ENCODE measurements at places on chromosomes 3 and 15.
A peak's percentile ranks its signal among the peaks of the same experiment; 100 is the strongest.

GRCh38 chr15:31046759-31047359, 54.7 kb downstream of the TRPM1 start:
- DNase-seq: no peak

GRCh38 chr3:138593488-138594149, 441 bp downstream of the CEP70 start:
- no peak for DNase-seq

- DNase-seq: no peak
Measured at GRCh38 chr3:30577788-30578187, 28.6 kb upstream of the TGFBR2 start.

GRCh38 chr3:27749643-27750042, 27.5 kb upstream of the EOMES start:
- DNase-seq: no peak

- DNase-seq: no peak
Measured at GRCh38 chr3:133055339-133055738, 17.1 kb downstream of the TMEM108 start.

GRCh38 chr3:30628901-30629590, 22.6 kb downstream of the TGFBR2 start:
- DNase-seq: no peak

- no peak for DNase-seq
Measured at GRCh38 chr3:124831628-124832199, 55.5 kb downstream of the ITGB5 start.

DNA sequence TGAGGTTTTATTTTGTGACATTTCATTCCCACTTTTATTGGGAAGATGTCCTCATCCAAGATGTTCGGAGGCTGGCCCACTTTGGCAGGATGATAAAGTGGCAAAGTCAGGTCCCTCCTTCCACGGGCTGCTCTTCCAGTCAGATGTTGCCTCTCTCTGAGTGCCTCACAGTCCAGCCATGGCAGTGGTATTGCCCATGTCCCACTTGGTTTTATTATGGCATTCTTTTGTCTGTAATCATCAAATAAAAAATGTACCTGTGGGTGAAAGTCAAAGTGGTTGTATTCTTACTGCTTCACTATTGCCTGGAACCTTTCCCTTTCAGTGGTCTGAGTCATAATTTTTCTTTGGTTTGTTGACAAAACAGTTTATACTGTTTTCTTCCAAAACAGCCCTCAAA, 20.2 kb downstream of the ARNT2 start:
- no peak for DNase-seq

GRCh38 chr3:57397175-57398026, 104.9 kb upstream of the ASB14 start:
- DNase-seq: no peak

DNA sequence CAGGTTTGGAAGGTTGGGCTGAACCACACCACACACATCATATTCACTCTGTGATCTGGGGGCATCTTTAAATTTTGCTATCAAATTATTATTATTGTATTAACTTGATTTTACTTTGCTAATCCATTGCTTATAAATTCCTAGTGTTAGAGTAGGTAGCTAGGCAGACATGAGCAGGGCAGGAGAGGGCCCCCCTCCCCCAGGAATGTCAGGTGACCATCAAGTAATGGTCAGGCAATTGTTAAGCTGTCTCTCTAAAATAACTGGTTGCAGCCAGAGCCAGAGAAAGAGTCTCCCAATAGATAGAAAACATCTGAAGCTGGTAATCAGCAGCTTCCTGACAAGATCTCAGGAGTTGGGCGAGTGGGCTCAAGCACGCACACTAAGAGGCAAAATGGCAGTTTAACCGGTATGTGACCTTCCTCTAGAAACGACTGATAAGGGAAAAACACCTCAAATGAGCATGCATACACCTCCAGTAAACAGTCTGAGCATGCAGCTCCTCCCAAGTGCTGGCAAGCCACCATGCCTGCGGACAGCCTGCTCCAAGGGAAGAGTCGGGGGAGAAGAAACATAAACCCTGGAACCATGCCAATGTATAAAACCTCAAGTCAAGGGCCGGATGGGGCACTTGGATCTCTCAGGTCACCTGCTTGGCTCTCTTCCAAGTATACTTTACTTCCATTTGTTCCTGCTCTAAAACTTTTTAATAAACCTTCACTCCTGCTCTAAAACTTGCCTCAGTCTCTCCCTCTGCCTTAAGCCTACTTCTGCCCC, 3.1 kb upstream of the CXCR6 start:
- DNase-seq: no peak

GRCh38 chr15:74520407-74520806, 20.6 kb upstream of the ARID3B start:
- DNase-seq: no peak

DNA sequence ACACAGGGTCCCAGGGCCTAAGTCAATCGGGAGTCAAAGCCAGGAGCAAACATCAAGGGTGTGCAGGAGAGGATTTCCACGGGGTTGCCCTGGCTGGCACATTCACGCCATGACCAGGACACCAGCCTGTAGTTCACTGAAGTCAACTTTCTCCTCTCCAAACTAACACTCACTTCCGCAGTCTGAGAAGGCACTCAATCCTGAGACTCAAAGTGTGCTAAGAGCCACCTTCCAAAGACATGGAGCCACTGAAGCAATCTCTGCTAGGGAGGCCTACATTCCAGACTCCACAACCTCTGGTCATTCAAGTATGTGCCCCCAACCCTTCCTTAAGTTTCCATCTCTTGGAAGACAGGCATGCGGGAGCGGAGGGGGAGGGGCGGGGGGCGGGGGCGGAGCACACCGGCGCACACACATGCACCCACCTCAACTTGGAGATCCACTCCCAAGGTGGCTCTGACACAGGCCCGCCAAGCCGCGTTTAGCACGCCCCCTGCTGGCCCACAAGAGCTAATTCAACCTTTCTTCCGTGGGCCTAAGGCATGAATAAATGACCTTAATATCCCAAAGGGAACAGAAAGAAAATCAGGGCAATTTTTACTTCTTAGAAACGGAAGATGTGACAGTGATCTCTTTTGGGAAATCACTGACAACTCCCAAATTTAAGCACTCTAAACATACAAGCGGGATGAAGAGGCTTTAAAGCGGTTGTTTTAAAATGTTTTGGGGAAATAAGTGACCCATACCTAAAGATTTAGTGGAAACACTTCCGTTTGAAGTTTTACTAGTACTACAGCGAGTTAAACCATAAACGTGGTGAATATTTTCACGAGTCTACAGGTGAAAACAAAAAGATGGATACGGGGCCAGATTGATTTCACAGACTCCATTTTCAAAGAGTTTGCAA, 162.5 kb upstream of the CHRNA7 start:
- peak; percentile 61 for DNase-seq

GRCh38 chr3:170716172-170716805, 130.4 kb upstream of the SLC7A14 start:
- no peak for DNase-seq

DNA sequence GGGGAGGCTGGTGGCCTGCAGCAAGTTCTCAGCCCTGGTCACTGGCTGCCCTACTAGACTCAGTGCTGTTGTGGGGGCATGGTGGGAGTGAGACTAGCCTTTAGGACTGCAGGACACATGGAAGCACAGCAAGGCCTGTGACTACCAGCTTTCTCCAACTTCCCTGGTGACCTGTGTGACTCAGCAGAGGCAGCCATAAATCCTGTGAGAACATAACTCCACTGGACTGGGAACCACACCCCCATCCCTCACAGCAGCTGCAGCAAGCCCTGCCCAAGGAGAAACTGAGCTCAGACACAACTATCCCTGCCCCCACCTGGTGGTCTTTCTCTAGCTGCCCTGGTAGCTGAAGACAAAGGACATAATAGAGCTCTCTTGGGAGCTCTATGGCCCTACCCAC, 111.3 kb downstream of the DCLK3 start:
- DNase-seq: no peak

Data from C1 segment of cervical spinal cord (tissue), 14 donors.